Cardiac ventricle fibroblast (primary cell): ENCODE measurements at places on chromosomes 4 and X. TPM values are rescaled to one million over a fixed set of nuclear protein-coding genes. Genes with fewer than 3 reads are reported as not detected.

Gene CSAG1
- total RNA-seq: not detected in 2 replicates

Gene ABHD18
- 2.6 and 4.8 TPM in 2 replicates for total RNA-seq

Gene SPACA5
- total RNA-seq: not detected in 2 replicates

Gene TSPAN6
- total RNA-seq: 21.9 and 24.9 TPM in 2 replicates

Gene CNKSR2
- not detected in 2 replicates for total RNA-seq

Gene SMIM10L2A
- total RNA-seq: 0.54 and 0.75 TPM in 2 replicates

Gene KDR
- total RNA-seq: 5.3 and 6.9 TPM in 2 replicates

Gene UGT2A3
- total RNA-seq: not detected in 2 replicates

Gene PCDH7
- total RNA-seq: 28.4 and 30.1 TPM in 2 replicates

Gene GUCY1A1
- 8.5 and 10.3 TPM in 2 replicates for total RNA-seq

Gene TLR10
- total RNA-seq: not detected in 2 replicates

Gene OTC
- total RNA-seq: not detected in 2 replicates

Gene PITX2
- not detected in 2 replicates for total RNA-seq

Gene ADAM29
- not detected in 2 replicates for total RNA-seq

Gene CNGA1
- total RNA-seq: not detected in 2 replicates

Gene FAM149A
- 8.2 and 9.7 TPM in 2 replicates for total RNA-seq

Gene ABRAXAS1
- total RNA-seq: 19.9 and 23.4 TPM in 2 replicates

Gene DCAF12L2
- total RNA-seq: not detected in 2 replicates

Gene F8A3
- total RNA-seq: 9.4 TPM in 1 of 2 replicates, not detected in the other

Gene TCEAL9
- total RNA-seq: 124 and 134 TPM in 2 replicates

Gene RGN
- total RNA-seq: 0.12 and 0.15 TPM in 2 replicates

Gene STPG2
- total RNA-seq: not detected in 2 replicates

Gene PARM1
- 1.8 and 2.0 TPM in 2 replicates for total RNA-seq

Gene IL2RG
- total RNA-seq: not detected in 2 replicates

Gene KIAA1210
- total RNA-seq: not detected in 2 replicates

Gene PRMT9
- total RNA-seq: 5.3 and 6.3 TPM in 2 replicates

Gene RHOXF1
- not detected in 2 replicates for total RNA-seq

Gene AWAT2
- total RNA-seq: not detected in 2 replicates

Gene TXK
- total RNA-seq: not detected in 2 replicates

Gene MAGEB2
- total RNA-seq: not detected in 2 replicates

Gene SYP
- total RNA-seq: 0.19 and 0.78 TPM in 2 replicates

Gene ODAPH
- total RNA-seq: 0.15 TPM in 1 of 2 replicates, not detected in the other

Gene IBSP
- total RNA-seq: not detected in 2 replicates

Gene MGARP
- total RNA-seq: 7.2 and 7.6 TPM in 2 replicates

Gene PDGFC
- 7.5 and 12.6 TPM in 2 replicates for total RNA-seq

Gene FANCB
- 0.37 and 0.49 TPM in 2 replicates for total RNA-seq

Gene BEX3
- total RNA-seq: 207 and 230 TPM in 2 replicates

Gene TLL1
- total RNA-seq: 0.24 and 0.31 TPM in 2 replicates
